Fibroblast of skin of right quadriceps (primary cell): ENCODE measurements at places on chromosomes 4 and X.

GRCh38 chr4:138401334-138401733 is 159.2 kb upstream of the SLC7A11 start:
- no peak for DNase-seq

GRCh38 chr4:86380181-86380724 is 20.4 kb upstream of the MAPK10 start:
- DNase-seq: no peak

DNA sequence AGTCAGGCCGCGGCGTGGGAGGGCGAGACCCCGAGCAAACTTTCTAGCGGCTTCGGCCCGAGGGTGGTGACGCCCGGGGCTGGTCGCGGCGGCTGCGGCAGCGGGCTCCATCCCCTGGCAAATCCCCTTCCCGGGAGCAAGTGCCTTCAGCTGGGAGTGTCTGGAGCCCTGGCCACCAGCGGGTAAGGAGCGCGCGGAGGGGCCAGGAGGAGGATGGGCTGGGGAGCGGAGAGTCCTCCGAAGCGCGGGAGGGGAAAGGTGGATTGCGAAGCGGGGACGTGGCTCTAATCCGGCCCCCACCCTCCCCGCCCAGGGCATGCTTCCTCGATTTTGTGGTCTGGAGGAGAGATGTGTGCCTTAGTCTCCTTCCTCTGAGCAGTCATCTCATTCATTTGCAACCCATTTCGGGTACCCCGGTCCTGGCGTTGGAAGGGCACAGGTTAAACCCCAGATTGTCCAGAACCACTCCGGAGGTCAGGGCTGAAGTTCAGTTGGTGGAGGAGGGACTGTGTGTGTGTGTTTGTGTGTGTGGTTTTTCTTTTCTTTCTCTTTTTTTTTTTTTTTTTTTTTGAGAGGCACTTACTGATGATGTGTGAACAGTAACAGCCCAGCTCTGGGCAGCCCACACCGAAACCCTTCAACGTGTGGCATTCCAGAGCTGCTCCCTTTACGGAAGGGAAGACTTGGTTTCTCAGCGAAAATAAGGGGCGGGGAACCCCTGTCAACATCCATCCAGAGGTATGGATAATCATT is 516 bp downstream of the SGMS2 start:
- peak; percentile 42 for DNase-seq

DNA sequence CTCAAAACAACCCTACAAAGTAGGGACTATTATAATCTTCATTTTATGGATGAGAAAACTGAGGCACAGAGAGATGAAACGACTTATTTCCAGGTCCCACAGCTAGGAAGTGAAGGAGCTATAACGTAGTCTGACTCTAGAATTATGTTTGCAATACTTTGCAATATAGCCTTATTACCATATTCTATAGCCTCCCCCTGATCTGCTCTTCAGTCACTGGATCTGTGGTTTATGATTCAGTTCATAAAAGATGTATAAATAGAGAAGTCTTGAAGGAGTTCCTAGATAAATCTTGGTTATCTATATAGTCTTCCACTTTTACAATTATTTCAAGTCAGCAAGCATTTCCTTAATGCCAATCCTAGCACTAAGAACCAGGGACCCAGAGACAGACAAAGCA is 57.5 kb downstream of the OPHN1 start:
- DNase-seq: no peak

- no peak for DNase-seq
These were observed 542.0 kb downstream of the GBA3 start for GRCh38 chr4:23234716-23235115.

DNA sequence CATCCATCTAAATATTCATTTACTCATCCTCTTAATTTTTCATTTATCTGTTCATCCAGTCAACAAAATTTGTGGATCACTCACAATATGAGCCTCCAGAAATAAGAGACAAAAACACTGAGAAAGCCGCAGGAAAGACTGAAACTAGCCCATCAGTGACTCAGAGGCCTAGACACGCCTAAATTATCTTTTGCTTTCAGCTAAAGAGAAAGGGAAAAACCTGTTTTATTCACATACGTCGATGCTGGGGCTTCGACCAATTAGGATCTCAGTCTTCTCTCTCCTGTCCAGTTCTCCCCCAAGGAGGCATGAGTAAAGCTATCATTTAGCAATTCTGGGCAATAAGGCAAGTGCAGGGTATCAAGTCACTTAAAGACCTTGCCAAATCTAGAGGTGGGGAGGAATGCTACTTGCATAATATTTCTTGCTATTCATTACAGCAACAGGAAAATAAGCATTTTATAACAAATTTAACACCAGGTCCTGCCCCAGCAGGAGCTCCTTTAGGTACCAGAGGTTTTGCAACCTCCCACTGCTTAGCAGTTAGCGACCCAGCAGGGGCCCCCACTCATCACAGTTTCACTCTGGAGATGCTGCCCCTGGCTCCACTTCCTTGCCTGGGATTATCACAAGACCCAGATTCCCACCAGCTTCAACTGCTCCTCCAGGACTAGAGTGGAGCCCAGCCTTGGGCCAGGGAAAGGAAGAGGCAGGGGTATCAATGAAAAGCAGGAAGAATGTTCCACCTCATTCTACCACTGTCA is 30.1 kb upstream of the TMEM154 start:
- DNase-seq: no peak

DNA sequence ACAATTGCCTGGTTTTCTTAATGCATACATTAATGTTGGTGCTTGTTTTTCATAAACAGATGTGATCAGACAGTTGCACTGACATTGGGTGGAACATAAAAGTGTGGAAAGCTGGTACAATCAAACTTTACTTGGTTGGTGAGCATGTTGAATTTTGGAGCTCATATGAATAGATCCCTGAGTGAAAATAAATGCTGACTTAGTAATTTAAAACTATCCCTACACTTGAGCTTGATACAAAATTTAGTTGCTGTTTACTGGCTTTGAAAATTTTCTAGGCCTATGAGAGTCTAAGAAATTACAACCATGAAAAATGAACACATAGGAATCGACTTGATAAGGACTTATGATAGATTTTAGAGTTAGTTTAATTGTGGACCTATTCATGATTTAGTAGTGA is 551.8 kb upstream of the PABPC4L start:
- DNase-seq: no peak

DNA sequence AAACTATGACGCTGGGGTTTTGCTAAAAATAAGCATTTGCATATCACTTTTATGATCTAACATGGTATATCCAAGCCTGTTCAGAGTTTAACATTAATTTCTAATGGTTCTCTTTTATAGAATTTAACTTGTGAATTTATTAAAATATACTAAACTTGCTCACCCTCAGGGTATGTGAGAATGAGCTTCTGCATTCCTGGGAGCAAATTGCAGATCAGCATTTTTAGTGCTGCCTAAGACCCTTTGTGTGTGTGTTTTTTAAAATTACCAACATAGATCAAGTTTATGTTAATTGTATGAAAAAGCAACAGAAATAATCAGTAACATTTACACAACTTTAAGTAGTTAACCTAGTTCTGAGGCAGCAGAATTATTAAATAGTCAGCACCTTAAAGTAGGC is 218.0 kb upstream of the AGA start:
- DNase-seq: no peak

GRCh38 chrX:555725-556666 is 74.6 kb upstream of the SHOX start:
- DNase-seq: peak; percentile 6

DNA sequence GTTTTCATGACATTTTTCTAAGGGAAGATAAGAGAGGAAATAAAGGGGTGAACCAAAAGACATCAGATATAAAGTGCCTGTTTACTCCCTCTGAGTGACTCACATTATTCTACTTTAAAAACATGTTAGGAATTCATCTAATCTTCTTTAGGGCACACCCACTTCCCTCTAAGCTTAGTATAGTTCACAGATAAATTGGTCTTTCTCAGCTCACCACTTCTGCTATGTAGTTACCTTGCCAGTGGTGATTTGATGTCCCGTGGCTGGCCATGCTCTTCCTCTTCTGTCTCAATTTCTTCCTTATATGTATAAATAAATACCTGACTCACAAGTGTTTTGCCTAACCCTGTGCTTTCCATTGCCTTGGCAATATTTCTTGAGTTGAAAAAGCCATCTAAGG is 96.8 kb downstream of the PDLIM5 start:
- peak; percentile 78 for DNase-seq

DNA sequence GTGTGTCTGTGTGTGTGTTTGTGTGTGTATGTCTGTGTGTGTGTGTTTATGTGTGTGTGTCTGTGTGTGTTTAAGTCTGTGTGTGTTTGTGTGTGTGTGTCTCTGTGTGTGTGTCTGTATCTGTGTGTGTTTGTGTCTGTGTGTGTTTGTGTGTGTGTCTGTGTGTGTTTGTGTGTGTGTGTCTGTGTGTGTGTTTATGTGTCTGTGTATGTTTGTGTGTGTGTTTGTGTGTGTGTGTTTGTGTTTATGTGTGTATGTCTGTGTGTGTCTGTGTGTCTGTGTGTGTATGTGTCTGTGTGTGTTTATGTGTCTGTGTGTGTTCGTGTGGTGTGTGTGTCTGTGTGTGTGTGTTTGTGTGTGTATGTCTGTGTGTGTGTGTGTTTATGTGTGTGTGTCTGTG is 11.4 kb downstream of the IL9R start:
- no peak for DNase-seq

DNA sequence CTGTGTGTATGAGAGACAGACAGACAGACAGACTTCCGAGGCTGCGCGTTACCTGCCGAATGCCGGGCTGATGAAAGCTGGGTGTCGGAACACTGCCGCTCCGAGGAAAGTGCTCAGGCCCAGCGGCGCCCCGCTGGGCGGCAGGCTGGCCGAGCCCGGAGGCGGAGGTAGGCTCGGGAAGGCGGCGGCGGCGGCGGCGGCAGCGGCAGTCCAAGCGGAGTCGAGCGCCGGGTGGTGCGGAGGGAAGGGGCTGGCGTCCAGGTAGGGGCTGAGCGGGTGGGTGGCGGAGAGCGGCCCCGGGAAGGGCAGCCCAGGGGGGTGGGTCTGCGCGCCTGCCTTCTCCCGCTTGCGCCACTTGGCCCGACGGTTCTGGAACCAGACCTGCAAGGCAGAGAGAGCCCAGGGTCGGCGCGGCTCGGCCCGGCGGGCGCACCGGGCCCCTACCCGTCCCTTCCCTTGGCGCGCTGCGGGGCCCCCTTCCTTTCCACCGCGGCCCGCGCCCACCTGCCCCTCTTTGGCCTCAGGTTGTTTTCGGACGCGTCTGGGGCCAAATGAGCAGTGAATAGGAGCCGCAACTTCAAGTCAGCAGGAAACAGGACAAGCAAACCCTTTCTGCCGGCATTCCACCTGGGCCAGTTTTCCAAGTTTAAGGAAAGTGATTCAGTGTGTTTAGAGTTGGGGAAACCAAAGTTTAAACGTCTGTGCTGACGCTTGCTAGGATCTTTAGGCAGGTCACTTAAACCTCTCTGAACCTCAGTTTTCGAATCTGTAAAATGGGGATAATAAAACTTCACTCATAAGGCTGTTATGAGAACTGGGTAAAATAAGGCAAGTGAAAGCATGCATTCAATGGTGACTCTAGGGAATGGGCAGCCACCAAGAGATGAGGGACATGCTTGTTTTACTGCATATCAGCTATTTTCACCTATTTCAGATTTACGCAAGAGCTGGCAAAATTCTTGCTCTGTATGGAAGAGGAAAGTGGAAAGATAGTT is 8.4 kb downstream of the ARX start:
- DNase-seq: no peak

- no peak for DNase-seq
These were observed 264.5 kb downstream of the RCHY1 start for GRCh38 chr4:75249739-75250138.
